ENCODE measurements at places on chromosomes 13 and 19.

DNA sequence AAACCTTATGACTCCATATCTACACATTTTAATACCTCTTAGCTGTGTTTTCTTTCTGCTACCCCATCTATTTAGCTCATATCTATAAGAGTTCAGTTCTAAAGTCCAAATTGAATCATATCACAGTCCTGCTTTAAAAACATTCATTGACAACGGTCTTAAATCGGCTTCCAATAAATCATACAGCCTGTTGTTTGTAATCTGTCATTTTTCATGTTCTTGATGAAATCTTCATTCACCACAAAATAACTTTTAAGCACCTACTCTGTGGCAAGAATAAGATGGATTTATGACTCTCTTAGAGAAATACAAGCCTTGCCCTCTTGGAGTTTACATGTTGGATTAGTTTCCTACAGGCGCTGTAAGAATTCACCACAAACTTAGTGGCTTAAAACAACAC, 450.9 kb upstream of the GPC6 start:
- DNase-seq, result no peak

DNA sequence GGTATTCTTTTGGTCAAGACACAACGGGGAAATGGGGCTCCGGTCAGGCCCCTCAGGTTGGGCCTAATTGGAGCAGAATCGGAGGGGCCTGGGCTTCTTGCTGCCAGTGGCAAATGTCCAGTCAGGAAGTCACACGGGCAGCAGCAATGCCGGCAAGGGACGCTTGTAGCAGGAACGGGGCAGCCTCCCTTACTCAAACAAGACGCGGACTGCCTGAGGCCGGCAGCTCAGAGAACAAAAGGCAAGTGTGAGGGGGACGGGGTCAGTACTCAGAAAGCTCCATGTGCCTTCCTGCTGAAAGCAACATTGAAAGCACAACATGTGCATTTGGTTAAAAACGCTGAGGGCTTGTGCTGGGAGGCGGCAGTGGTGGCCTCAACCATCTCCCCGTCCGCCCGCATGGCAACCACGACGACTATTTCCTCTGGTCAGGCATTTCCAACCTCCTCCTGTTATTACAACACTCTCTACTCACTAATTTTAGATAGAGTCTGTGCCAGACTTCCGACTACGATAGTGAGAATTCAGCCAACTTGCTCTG, 20.5 kb upstream of the RASA3 start:
- DNase-seq, result no peak

GRCh38 chr19:18924684-18925213, 5.2 kb downstream of the DDX49 start:
- DNase-seq, result no peak

DNA sequence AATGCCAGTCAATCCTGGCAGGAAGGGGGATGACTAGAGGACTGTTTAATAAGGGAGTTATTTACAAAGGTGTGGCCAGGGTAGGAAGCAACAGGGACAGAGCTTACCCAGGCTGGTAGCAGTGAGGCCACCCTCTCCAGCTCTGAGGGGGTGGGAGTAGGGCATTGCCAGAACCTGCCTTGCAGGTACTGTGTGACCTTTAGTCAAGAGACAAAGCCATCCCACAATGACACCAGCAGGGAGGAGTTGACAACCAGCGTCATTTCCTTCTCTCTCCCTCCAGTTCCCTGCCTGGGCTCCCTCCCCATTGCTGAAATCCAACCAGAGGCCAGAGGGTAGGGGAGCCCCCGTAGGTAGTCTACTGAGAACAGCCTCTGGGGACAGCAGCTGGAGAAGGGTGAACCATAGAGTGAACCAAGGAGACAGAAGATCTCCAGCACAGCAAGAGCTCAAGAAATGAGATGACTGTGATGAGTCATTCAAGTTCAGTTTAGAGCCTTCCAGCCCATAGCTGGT, 33.3 kb upstream of the SPATA13 start:
- peak; percentile 49 for DNase-seq

DNA sequence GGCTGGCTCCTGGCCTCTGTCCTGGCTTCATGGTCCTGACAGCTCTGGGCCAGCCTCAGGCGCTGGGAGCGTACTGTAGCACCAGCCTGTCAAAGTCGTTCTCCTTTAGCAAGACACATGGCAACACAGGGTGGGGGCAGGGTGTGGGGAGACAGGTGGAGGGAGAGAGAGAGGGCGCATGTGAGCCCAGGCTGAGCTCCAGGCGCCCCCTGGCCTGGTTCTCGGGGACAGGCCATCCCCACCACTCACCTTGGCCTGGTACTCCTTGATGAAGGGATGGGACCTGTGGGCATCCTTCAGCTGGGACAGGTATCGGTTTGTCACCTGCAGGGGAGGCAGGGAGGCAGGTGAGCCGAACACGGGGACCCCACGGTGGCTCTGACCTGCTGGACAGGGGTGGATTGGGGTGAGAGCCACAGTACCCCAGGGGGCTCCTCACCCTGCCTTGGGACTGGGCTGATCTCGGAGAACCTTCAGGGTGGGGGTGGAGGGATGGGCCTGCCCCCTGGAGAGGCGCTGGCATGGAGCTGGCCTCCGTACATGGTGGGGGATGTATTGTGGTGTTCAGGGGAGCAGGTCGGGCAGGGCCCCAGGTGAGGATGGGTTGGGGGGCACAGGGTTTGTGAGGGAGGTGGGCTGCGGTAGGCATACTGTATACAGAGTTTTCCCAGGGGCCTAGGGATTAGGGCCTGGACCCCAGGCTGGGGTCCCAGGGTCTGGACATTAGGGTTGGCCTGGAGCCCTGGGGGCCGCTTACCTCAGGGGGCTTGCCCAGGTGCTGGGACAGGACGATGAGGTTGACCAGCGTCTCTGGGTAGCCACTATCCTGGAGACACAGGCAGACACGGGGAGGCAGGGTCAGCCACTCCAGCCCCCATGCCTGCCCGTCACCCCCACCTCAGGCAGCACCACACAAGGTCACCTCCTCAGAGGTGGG, 3.9 kb upstream of the CERS1 start:
- DNase-seq, result no peak

GRCh38 chr13:39311619-39312018, 273.4 kb downstream of the NHLRC3 start:
- no peak for DNase-seq

GRCh38 chr19:13154241-13154778, 4.1 kb downstream of the IER2 start:
- peak; percentile 86 for DNase-seq

GRCh38 chr13:78806457-78806856, 147.5 kb upstream of the OBI1 start:
- no peak for DNase-seq

DNA sequence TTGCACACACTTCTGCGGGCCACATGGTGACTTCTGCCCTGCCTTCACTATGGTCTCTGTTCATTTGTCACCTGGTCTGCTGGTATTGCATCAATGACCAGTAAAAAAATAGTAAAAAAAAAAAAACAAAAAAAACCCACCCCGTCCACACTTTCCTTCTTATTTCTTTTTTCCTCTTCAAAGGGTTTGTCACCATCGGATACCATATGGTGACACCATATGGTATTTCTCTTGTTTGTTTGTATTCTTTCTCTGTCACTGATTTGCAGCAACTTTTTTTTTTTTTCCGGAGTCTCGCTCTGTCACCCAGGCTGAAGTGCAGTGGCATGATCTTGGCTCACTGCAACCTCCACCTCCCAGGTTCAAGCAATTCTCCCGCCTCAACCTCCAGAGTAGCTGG, 26.2 kb upstream of the OR7C2 start:
- no peak for DNase-seq

DNA sequence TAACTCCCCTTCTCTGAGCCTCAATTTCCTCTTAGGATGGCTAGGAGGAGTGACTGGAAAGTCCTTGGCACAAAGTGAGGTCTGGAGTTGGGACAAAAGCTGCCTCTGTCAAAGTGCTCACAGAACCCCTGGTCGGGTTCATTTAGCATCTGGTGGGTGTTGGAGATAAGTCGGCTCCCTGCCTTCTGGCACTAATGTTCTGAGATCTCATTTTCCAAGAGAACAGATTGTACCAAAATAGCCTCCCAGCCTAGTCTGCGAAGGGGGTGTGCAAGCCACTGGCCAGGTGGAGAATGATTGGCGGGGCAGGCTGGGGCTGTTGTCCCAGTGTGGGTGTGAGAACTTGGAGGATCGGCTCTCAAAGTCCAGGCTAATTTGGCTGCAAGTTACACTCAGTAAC, 20.7 kb upstream of the NWD1 start:
- no peak for DNase-seq

DNA sequence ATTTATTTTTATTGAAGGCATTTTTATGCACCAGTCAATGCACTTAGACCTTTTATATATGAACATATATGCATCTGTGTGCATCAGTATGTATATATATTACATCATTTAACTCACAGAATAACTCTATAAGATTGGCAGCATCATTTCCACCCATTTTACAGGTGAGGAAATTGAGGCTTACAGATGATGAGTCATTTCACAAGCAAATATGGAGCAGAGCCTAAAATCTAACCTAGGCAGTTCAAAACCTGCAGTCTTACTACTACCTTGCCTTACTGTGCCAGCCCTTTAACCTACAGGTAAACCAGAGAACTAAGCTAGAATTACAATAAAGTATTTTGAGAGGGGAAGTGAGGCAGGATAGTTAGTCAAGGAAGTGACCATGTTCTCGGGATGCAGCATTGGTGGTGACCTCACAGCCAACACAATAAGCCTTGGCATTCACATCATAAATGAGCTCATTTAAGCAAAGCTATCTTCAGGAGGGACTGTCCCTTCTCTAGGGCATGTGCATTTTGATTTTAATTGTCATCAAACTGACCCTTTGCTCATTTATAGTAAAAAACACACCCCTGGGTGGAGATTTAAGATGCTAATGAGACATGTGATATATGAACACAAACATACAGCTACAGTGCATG, 274.3 kb downstream of the DCLK1 start:
- DNase-seq, result no peak

DNA sequence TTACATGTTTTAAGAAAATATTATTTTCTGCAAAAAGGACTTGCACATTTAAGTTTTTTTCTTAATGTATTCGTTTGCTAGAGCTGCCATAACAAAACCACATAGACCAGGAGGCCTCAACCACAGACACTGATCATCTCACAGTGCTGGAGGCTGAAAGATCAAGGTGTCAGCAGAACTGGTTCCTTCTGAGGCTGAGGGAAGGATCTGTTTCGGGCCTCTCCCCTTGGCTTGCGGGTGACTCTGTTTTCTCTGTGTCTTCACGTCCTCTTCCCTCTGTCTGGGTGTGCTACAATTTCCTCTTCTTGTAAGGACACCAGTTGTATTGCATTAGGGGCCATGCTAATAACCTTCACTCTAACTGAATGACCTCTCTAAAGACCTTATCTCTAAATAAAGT, 364.2 kb downstream of the IRS2 start:
- DNase-seq, result no peak

- no peak for DNase-seq
These were observed 15.5 kb downstream of the LIPE start for GRCh38 chr19:42411581-42412178.

- no peak for DNase-seq
These were observed 84.1 kb upstream of the FRY start for GRCh38 chr13:31947506-31947905.

- no peak for DNase-seq
These were observed 9.2 kb downstream of the U2AF2 start for GRCh38 chr19:55663846-55664536.

- no peak for DNase-seq
These were observed 524 bp downstream of the RUBCNL start for GRCh38 chr13:46386392-46387063.

GRCh38 chr13:49246850-49247642, 679 bp upstream of the CDADC1 start:
- DNase-seq, result no peak

DNA sequence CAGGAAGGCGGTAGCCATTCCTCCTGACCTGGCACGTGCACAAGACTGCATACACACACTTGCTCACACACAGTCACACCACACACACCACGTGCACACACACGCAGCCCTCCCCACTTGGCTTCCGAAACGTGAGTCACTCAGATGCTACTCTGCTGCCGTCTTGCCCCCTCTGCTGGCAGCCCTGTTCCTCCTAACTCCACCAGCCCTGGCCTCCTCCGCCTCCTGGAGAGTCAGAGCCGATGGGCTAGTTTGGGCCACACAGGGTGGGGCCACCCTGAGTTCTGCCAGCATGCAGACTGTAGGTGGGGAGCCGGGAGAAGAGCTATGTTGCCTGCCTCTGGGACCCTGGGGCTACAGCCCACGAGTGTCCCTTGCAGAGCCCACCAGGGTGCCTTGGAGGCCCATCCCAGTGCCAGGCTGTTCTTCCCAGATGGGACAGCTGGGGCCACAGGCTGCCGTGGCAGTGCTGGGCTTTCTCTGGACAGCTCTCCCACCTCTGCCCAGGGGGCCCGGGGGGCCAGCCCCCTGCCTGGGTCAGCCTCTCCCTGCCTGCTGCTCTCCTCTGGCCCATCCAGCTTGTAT, 12.1 kb downstream of the PIN1 start:
- peak; percentile 74 for DNase-seq
